ENCODE measurements at places on chromosomes 5 and 9.

- DNase-seq, result no peak
Observed at GRCh38 chr5:64497386-64497785, 8.4 kb upstream of the RGS7BP start.

DNA sequence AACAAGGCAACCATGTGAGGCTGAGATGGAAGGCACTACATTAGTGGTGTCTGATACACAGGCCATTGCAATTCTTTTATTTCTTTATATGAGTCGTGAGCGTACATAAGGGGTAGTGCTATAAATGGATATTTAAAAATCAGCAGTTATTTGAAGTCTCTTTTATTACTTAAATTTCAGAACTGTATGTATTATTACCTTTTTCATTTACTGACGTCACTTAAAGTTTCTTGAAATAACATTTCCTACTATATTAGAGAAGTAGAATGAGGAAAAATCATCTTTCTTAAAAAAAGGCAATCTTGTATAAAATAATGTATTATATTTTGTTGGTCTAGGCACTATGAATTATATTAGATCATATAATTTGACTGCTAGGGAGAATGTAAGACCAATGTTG lies 280.9 kb upstream of the CYLC2 start:
- DNase-seq, result no peak

DNA sequence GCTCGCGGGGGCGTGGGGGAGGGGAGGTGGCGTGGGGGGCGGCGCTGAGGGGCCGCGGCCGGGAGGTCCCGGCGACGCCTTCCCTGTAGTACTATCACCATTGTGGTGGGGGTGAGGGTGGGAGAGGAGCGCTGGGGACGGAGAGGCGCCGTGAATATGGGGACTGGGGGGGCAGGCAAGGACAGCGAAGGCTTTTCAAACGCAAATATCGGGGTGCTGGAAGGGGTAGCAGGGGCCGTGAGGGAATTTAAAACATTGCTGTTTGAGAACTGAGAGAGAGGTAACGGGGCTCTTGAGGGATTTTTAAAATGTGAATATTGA lies 427 bp downstream of the RBM27 start:
- no peak for DNase-seq

- DNase-seq, result no peak
Observed at GRCh38 chr5:179327021-179327735, 18.1 kb downstream of the ADAMTS2 start.

DNA sequence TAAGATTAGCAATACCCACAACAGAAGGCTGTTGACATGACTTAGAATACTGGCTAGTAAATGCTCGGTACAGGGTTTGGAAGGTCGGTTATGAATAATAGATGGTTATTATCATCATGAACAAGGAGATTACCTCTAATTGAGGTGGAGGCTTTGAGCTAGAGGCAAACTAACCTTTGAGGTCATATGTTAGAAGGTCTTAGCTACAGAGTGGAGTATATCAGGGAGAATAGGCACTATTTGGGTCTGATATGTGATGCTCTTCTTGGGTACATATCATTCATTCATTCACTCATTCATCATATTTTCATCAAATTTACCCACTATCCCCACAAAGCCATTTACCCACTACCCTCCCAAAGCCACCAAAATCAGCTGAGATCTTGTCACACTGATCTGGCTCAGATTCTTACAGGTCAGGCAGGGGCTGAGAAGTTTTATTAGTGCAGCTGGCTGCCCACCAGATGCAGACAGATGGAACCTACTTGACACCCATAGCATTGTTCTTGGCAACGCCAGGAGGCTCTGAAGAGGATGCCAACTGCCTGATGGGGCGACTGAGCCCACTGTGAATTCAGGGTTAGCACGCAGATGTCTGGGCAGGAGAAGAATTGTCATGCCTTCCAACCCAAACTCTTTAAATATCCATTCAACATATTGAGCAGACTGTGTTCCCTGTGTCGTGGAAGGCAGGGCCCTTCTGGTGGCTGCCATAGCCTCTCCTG lies 90.2 kb upstream of the SH3PXD2B start:
- no peak for DNase-seq

- DNase-seq, result no peak
Observed at GRCh38 chr9:78115073-78115472, 83.5 kb upstream of the GNAQ start.

DNA sequence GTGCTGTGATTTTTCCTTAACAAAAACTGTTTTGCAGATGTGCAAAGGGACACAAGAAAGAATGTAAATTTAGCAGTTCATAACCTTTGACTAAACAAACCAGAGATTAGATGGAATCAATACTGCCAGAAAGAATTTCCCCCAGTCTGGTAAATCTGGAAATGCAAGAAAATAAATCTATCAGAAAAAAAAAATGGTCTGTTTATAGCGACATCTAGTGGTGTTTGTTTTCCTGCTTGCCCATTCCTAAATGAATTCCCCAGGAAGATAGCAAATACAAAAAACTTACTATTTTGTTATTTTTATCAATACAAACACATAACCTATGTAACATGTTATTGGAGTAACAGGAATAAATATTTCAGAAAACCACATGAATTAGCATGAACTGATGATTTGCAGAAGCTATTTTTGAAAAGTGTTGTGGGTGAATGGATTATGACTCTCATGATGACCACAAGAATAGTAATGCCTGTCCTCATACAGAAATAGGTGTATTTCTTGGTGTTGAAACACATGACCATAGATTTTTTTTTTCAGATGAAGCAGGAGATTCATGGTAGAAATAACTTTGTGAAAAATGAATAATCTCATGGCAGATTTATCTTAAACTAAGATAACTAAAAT lies 1703.8 kb downstream of the MAT2B start:
- DNase-seq, result no peak

DNA sequence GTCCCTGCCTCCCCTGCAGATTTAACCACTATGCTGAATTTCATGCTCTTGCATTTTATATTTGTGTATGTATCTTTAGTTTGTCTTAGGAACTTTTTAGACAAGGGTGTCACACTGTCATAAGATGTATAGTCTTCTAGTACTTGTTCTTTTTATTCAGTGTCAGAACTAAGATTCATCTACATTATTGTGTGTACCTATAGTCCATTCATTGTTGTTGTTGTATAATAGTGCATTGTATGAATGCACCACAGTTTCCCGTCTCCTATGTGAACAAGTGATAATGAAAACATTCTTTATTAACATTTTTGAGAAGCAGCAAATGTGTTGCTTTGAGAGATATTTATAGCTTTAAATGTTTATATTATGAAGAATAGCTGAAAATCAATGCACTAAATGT lies 45.9 kb downstream of the SFXN1 start:
- DNase-seq, result no peak

DNA sequence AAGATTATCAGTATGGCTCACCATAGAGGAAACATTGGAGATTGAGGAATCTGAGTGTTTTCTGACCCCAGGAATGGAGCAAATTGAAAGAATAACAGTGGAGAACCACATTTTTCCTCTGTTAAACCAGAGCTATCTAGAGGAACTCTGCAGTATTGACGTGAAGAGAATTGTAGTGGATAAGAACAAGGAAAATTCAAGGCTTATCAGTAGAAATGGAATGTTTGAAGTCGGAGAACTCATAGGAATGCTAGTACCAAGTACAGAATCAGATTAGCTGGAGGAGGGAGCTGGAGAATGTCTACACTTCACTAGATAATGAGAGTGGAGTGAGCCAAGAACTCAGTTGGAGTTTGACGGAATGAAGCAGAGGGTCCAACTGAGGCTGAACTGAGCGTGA lies 50.3 kb downstream of the SNCAIP start:
- DNase-seq, result no peak

DNA sequence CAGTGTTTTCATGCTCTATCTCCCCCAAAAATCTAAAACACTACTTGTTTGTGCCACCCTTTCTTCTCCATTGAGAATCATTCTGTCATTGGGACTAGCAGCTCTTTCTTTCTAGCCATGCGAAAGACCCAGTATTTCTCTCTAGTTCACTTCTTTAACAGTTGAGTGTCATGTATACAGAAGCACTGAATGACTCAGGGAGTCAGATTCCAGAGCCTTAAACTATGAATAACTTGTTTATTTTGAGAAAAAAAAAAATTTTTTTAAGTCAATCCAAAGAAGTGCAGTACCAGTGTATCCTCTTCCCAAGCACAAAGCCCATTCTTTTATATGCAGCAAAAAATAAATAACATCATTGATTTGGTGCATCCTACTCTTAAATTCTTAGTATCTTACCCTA lies 415.4 kb upstream of the GRAMD2B start:
- no peak for DNase-seq

DNA sequence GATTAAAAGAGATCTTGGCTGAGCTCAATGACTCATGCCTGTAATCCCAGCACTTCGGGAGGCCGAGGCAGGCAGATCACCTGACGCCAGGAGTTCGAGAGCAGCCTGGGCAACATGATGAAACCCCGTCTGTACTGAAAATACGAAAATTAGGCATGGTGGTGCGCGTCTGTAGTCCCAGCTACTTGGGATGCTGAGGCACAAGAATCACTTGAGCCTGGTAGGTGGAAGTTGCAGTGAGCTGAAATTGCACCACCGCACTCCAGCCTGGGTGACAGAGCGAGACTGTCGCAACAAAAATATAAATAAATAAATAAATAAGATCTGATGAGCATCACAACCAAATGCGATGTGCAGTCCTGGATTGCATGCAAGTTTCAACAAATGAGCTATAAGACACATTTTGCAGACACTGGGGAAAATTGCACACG lies 8.7 kb upstream of the ENG start:
- no peak for DNase-seq

- no peak for DNase-seq
Observed at GRCh38 chr5:96141749-96142148, 180.1 kb upstream of the ELL2 start.

- DNase-seq, result no peak
Observed at GRCh38 chr5:57705769-57706168, 223.2 kb upstream of the ACTBL2 start.

- no peak for DNase-seq
Observed at GRCh38 chr5:35133186-35133585, 85.4 kb upstream of the AGXT2 start.

DNA sequence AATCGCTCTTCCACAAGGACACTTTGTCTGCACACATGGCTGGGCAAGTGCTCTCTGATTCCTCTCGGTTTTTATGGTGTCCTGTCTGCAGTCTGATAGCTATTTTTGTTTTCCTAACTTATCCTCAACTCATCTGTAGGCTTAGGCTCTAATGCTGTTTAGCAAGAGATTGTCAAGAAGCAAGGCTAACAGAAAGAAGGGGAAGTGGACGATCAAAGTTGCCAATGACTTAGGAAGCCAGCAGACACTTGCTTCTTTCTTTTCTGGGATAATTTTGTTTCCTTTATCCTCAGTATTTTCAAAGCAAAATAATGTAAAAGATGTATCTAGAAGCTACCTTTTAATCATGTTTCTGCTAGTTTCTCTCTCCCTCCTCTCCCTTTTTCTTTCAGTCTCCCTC lies 130.7 kb downstream of the PRKACG start:
- no peak for DNase-seq

- DNase-seq, result no peak
Observed at GRCh38 chr5:158470764-158471534, 612.0 kb upstream of the CLINT1 start.

DNA sequence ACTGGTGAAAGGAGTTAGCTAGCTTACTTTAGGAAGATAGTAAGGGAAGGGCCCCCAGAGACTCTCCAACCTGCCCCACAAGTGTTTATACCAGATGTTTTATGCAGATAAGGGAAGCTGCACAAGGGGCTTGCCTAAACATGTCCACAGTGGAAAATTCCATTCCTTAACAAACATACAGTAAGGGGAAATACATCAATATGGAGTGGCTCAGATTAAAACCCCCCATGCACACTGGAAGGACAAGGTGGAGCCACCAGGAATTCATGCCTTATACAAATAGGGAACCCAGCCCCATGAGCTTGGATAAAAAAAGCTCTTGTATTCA lies 106.3 kb upstream of the GPBP1 start:
- no peak for DNase-seq

- DNase-seq, result no peak
Observed at GRCh38 chr5:103308774-103309173, 50.2 kb downstream of the MACIR start.

GRCh38 chr9:123267481-123268198 lies 746 bp downstream of the STRBP start:
- DNase-seq, result no peak

GRCh38 chr9:132087438-132088030 lies 7.9 kb upstream of the MED27 start:
- no peak for DNase-seq

DNA sequence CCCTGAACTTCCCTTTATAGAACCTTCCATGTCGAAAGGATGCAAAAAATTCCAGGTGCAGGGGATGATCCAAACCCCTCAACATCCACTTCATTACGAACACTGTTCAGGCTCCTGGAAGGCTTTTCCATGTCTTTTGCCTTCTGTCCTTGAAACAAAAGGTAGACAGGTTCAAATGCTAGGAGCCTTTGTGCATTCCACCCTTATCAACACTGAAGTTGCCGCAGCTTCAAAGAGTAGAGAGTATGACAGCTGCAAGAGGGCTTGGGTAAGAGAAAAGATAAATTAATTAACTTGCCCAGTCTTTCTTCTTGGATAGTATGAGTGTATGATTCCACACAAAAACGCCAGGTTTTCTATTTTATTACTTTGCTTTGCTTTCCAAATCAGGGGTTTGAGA lies 269.1 kb upstream of the MSX2 start:
- DNase-seq, result no peak

GRCh38 chr5:149811453-149811852 lies 81.3 kb downstream of the PPARGC1B start:
- no peak for DNase-seq

DNA sequence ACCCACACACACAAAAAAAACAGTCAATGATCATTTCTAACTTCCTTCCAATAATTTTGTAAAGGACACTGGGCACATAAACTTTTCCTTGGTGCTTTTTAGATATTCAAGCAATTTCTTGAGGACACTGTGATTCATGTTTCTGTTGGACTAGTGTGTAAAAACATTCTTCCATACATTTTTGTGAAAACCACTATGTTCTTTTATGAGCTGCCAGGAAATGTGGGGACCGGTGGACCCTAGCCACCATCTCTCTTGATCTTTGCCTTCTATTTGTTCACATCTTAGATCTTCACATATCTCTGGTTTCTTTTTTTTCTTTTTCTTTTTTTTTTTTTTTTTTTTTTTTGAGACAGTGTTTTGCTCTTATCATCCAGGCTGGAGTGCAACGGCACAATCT lies 287.4 kb downstream of the GLIS3 start:
- DNase-seq, result no peak

GRCh38 chr5:56415356-56415765 lies 182.2 kb upstream of the ANKRD55 start:
- no peak for DNase-seq

- DNase-seq, result peak; percentile 62
Observed at GRCh38 chr5:1385395-1386273, 40.7 kb upstream of the CLPTM1L start.

DNA sequence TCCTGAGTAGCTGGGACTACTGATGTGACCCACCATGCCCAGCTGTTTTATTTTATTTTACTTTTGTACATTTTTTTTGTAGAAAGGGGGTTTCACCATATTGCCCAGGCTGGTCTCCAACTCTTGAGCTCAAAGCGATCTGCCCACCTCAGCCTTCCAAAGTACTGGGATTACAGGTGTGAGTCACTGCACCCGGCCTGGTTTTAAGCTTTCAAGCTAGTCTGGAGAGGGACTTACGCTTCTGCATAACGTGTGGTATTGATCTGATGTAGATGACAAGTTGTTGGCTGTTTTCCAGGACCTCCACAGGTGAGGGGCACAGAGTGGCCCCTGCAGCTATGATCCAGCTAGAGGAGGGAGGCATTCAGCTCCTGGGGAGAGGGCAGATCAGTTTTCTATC lies 6.8 kb upstream of the CCL21 start:
- no peak for DNase-seq

GRCh38 chr9:93807166-93808074 lies 147.7 kb downstream of the BARX1 start:
- DNase-seq, result no peak
